ENCODE measurements at places on chromosomes 7 and 10.

- H3K36me3 ChIP-seq, result no peaks in the 10 kb centered on the region
- no peak for DNase-seq
- no peaks in the 10 kb centered on the region for H3K27me3 ChIP-seq
- H3K4me1 ChIP-seq, result peaks cover 33% of the 10 kb centered on the region
- no peak overlapping the region for H3K27ac ChIP-seq
These were observed 229.5 kb downstream of the PARD3 start for GRCh38 chr10:34585422-34586112.

DNA sequence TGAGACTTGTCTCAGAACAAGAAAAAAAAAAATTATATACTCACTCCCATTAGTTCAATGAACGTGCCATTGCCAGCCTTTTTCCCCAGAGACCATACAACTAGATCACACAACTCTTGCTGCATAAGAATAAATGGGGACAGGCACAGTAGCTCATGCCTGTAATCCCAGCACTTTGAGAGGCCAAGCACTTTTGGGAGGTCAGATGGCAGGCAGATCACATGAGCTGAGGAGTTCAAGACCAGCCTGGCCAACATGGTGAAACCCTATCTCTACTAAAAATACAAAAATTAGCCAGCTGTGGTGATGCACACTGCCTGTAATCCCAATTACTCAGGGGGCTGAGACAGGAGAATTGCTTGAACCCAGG lies 13.6 kb downstream of the PDLIM1 start:
- H3K4me1 ChIP-seq, result peaks cover 67% of the 10 kb centered on the region
- DNase-seq, result no peak
- H3K36me3 ChIP-seq, result no peaks in the 10 kb centered on the region
- H3K4me3 ChIP-seq, result no peak overlapping the region
- H3K27me3 ChIP-seq, result no peaks in the 10 kb centered on the region

- no peaks in the 10 kb centered on the region for H3K4me1 ChIP-seq
- no peaks in the 10 kb centered on the region for H3K36me3 ChIP-seq
- DNase-seq, result no peak
These were observed 501.6 kb downstream of the TCERG1L start for GRCh38 chr10:130809761-130810515.

GRCh38 chr10:131027256-131027655 lies 284.3 kb downstream of the TCERG1L start:
- no peak overlapping the region for H3K27ac ChIP-seq
- no peaks in the 10 kb centered on the region for H3K36me3 ChIP-seq
- DNase-seq, result no peak
- no peaks in the 10 kb centered on the region for H3K4me1 ChIP-seq
- no peak overlapping the region for H3K4me3 ChIP-seq

- peaks cover 56% of the 10 kb centered on the region for H3K4me1 ChIP-seq
- H3K27ac ChIP-seq, result peak overlapping the region; percentile 78
These were observed 67.5 kb downstream of the NT5C2 start for GRCh38 chr10:103125323-103126267.

DNA sequence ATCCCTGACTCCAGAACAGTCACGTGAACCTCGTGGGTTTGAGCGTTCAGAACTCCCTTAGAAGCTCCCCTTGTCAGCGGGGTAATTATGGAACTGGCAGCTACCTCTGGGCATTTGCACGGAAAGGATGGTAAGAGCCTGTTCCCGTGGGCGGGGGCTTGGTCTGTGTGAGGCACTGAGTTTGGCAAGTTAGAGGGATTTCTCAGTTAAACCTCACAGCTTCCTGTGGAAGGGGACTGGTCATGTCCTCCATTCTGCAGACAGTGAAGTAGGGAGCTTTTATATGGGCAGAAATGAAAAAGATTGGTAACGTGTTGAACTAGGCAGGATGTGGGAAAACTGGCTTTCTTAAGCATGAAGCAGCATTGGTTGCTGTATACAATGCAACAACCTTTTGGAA lies 16.0 kb downstream of the PALD1 start:
- H3K27me3 ChIP-seq, result no peaks in the 10 kb centered on the region
- no peak for DNase-seq
- no peaks in the 10 kb centered on the region for H3K36me3 ChIP-seq
- H3K4me1 ChIP-seq, result peaks cover 5% of the 10 kb centered on the region
- H3K4me3 ChIP-seq, result no peak overlapping the region

- H3K27me3 ChIP-seq, result peaks cover 13% of the 10 kb centered on the region
- peaks cover 7% of the 10 kb centered on the region for H3K4me1 ChIP-seq
- H3K27ac ChIP-seq, result peak overlapping the region; percentile 67
- H3K36me3 ChIP-seq, result no peaks in the 10 kb centered on the region
- DNase-seq, result no peak
These were observed 812 bp downstream of the PROSER2 start for GRCh38 chr10:11823989-11824346.

- no peaks in the 10 kb centered on the region for H3K36me3 ChIP-seq
- no peak for DNase-seq
- H3K4me3 ChIP-seq, result no peak overlapping the region
- H3K27me3 ChIP-seq, result peaks cover 43% of the 10 kb centered on the region
- no peak overlapping the region for H3K27ac ChIP-seq
- H3K4me1 ChIP-seq, result no peaks in the 10 kb centered on the region
These were observed 112.8 kb upstream of the SFMBT2 start for GRCh38 chr10:7523656-7524055.

- peaks cover 4% of the 10 kb centered on the region for H3K4me1 ChIP-seq
- H3K27ac ChIP-seq, result no peak overlapping the region
- H3K36me3 ChIP-seq, result no peaks in the 10 kb centered on the region
- no peak for DNase-seq
- no peak overlapping the region for H3K4me3 ChIP-seq
- H3K27me3 ChIP-seq, result no peaks in the 10 kb centered on the region
These were observed 3.3 kb downstream of the CUX1 start for GRCh38 chr7:101820703-101821102.

- no peak overlapping the region for H3K4me3 ChIP-seq
- H3K27ac ChIP-seq, result no peak overlapping the region
- no peaks in the 10 kb centered on the region for H3K27me3 ChIP-seq
- no peaks in the 10 kb centered on the region for H3K4me1 ChIP-seq
These were observed 63.3 kb downstream of the NOC3L start for GRCh38 chr10:94299417-94299816.

DNA sequence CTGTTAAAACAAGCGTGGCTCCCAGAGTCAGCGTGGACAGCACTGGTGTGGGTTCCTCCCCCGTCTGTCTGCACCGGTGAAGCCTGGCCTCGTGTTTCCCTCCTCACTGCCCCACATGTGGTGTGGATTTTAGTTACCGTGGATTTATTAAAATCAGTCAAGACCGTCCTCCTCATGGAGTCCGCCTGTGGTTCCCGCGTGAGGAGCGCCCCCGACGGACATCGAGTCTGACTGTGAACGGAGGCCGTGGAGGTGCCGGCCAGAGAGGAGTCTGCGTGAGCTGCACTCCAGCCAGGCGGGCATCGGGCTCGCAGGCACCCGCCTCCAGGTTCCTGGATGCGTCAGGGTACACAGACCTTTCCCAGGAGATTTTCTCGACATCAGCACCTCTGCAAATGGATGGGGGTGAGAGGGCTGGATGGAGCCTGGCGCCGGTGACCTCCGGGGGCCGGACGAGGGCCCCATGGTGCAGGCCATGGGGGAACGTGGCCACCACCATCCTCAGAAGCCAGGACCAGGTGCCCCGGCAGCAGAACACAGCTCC lies 26.3 kb upstream of the UTF1 start:
- H3K27ac ChIP-seq, result no peak overlapping the region
- no peaks in the 10 kb centered on the region for H3K27me3 ChIP-seq
- no peaks in the 10 kb centered on the region for H3K36me3 ChIP-seq
- DNase-seq, result no peak

- H3K4me3 ChIP-seq, result no peak overlapping the region
- no peaks in the 10 kb centered on the region for H3K36me3 ChIP-seq
- no peaks in the 10 kb centered on the region for H3K4me1 ChIP-seq
- H3K27me3 ChIP-seq, result no peaks in the 10 kb centered on the region
These were observed 12.2 kb upstream of the SAMD9L start for GRCh38 chr7:93160410-93160809.

GRCh38 chr7:141710301-141710700 lies 2.1 kb downstream of the WEE2 start:
- H3K36me3 ChIP-seq, result no peaks in the 10 kb centered on the region
- no peak overlapping the region for H3K27ac ChIP-seq
- no peak for DNase-seq
- no peaks in the 10 kb centered on the region for H3K4me1 ChIP-seq
- H3K4me3 ChIP-seq, result no peak overlapping the region
- H3K27me3 ChIP-seq, result no peaks in the 10 kb centered on the region

GRCh38 chr7:85883-86515 lies 106.4 kb upstream of the FAM20C start:
- no peaks in the 10 kb centered on the region for H3K36me3 ChIP-seq
- H3K4me1 ChIP-seq, result no peaks in the 10 kb centered on the region
- H3K27me3 ChIP-seq, result no peaks in the 10 kb centered on the region
- no peak overlapping the region for H3K4me3 ChIP-seq

DNA sequence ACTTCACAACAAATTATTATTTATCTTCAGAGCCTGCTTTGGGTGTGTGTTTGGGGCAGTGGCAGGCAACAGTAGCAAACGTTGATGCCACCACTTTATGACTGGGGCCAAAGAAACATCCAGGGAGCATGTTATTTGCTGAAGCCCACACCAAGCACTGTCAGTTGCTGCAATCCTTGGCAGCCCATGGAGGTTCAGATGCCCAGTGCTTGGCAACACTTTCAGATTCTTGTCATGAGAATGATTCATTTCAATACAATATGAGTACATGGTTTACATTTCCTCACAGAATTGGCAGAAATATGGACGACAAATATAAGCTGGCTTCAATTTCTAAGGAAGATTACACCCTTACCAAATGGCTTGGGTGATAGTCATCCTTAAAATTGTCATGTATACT lies 46.5 kb upstream of the GLI3 start:
- H3K36me3 ChIP-seq, result no peaks in the 10 kb centered on the region
- H3K4me3 ChIP-seq, result no peak overlapping the region
- no peaks in the 10 kb centered on the region for H3K4me1 ChIP-seq

- no peaks in the 10 kb centered on the region for H3K36me3 ChIP-seq
- no peaks in the 10 kb centered on the region for H3K27me3 ChIP-seq
- H3K4me1 ChIP-seq, result no peaks in the 10 kb centered on the region
- no peak overlapping the region for H3K27ac ChIP-seq
These were observed 38.0 kb upstream of the CACNA2D1 start for GRCh38 chr7:82481499-82482097.

DNA sequence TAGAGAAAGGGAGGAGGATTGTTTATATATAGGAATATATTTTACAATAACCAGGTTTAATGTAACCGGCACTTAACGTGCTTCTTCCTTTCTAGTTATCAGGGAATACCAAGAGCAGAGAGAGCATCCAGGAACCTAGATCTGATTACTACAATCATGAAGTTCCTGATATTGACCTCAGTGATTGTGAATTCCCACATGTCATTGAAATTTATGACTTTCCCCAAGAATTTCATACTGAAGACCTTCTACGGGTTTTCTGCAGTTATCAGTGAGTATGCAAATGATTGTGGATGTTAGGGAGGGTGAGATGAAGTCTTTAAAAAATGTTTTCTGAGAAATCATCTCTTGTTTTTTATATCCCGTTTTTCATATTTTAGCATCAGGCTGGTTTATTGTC lies 36.6 kb downstream of the LOXL4 start:
- H3K4me3 ChIP-seq, result no peak overlapping the region
- peaks cover 14% of the 10 kb centered on the region for H3K36me3 ChIP-seq
- DNase-seq, result no peak
- no peaks in the 10 kb centered on the region for H3K4me1 ChIP-seq
- H3K27me3 ChIP-seq, result no peaks in the 10 kb centered on the region

DNA sequence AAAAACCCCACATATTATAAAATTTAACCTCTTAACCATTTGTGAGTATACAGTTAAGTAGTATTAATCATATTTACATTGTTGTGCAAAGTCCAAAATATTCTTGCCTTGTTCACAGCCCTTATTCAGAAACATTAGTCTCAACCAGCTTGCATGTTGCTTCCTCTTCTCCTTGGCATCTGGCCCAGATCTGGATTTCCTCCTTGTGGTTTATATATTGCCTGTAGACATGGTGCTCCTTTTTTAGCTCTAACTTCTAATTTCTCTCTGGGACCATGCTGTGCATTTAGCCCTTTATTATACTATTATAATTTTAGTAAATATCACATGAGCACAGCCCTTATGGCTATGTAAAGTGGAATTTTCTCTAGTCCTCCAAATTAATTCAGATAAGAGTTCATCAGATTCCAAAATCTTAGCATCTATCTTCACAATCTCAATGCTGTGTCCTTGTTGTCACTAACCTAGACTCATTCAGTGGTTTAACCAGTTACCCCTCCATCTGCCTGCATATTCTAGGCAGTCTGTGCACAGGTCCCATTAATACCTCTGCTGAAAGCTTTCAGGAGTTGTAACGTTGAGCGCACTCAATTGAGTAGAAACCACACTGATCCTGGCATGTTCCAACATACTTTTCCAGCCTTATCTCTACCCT lies 7.9 kb downstream of the CPED1 start:
- peaks cover 32% of the 10 kb centered on the region for H3K4me1 ChIP-seq
- H3K27ac ChIP-seq, result peak overlapping the region; percentile 85
- H3K27me3 ChIP-seq, result no peaks in the 10 kb centered on the region
- H3K36me3 ChIP-seq, result no peaks in the 10 kb centered on the region
- no peak overlapping the region for H3K4me3 ChIP-seq

- H3K27ac ChIP-seq, result no peak overlapping the region
- H3K27me3 ChIP-seq, result no peaks in the 10 kb centered on the region
- H3K4me3 ChIP-seq, result no peak overlapping the region
- no peaks in the 10 kb centered on the region for H3K4me1 ChIP-seq
- no peak for DNase-seq
- no peaks in the 10 kb centered on the region for H3K36me3 ChIP-seq
These were observed 93.8 kb downstream of the MAP3K8 start for GRCh38 chr10:30527623-30528428.

- no peak overlapping the region for H3K27ac ChIP-seq
- no peak overlapping the region for H3K4me3 ChIP-seq
- no peaks in the 10 kb centered on the region for H3K27me3 ChIP-seq
- H3K4me1 ChIP-seq, result no peaks in the 10 kb centered on the region
These were observed 28.3 kb downstream of the STMP1 start for GRCh38 chr7:135690566-135690965.

DNA sequence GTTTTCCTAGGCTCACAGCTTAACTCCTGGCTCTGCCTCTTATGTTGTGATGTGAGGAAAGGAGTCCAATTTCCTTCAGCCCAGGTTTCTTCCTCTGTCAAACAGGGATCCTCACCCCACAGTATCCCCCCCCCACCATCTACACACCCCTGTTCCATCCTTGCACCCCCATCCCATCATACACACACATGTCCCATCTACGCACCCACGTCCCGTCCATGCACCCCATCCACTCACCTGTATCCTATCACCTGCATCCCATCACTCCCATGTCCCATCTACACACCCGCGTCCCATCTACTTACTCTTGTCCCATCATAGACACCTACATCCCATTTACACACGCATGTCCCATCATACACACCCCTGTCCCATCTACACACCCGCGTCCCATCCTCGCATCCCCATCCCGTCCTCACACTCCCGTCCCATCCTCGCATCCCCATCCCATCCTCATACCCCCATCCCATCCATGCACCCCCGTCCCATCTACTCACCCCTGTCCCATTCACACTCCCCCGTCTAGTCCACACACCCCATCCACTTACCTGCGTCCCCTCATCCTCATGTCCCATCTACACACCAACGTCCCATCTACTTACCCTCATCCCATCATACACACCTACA lies 117.3 kb downstream of the TRRAP start:
- no peak overlapping the region for H3K4me3 ChIP-seq
- H3K27me3 ChIP-seq, result no peaks in the 10 kb centered on the region

GRCh38 chr10:119862524-119862923 lies 10.1 kb downstream of the MCMBP start:
- no peak overlapping the region for H3K27ac ChIP-seq
- no peak for DNase-seq
- no peaks in the 10 kb centered on the region for H3K4me1 ChIP-seq
- H3K4me3 ChIP-seq, result no peak overlapping the region
- H3K36me3 ChIP-seq, result no peaks in the 10 kb centered on the region

- no peaks in the 10 kb centered on the region for H3K27me3 ChIP-seq
- H3K36me3 ChIP-seq, result no peaks in the 10 kb centered on the region
- no peak for DNase-seq
- no peak overlapping the region for H3K27ac ChIP-seq
- no peaks in the 10 kb centered on the region for H3K4me1 ChIP-seq
These were observed 41.0 kb upstream of the AMPH start for GRCh38 chr7:38671911-38672905.

All from tibial artery (tissue), 4 donors.